Nephron progenitor cell (in vitro differentiated cells): ENCODE measurements at places on chromosomes 1 and 21.

- peak overlapping the region; percentile 76 for H3K4me3 ChIP-seq
- H3K36me3 ChIP-seq = peaks cover 14% of the 10 kb centered on the region
- H3K27me3 ChIP-seq = peaks cover 28% of the 10 kb centered on the region
- H3K27ac ChIP-seq = no peak overlapping the region
- H3K4me1 ChIP-seq = peaks cover 24% of the 10 kb centered on the region
Observed at GRCh38 chr1:158149577-158150269, 31.0 kb upstream of the CD1D start.

GRCh38 chr1:172497230-172497629 is 35.7 kb upstream of the SUCO start:
- H3K4me1 ChIP-seq = peaks cover 75% of the 10 kb centered on the region
- H3K27ac ChIP-seq = peak overlapping the region; percentile 96
- peak overlapping the region; percentile 52 for H3K4me3 ChIP-seq
- no peaks in the 10 kb centered on the region for H3K36me3 ChIP-seq
- no peaks in the 10 kb centered on the region for H3K27me3 ChIP-seq

GRCh38 chr1:115295904-115296696 is 41.9 kb downstream of the NGF start:
- H3K27ac ChIP-seq = no peak overlapping the region
- no peaks in the 10 kb centered on the region for H3K27me3 ChIP-seq
- DNase-seq = no peak
- peaks cover 31% of the 10 kb centered on the region for H3K4me1 ChIP-seq
- no peak overlapping the region for H3K4me3 ChIP-seq
- H3K36me3 ChIP-seq = no peaks in the 10 kb centered on the region

DNA sequence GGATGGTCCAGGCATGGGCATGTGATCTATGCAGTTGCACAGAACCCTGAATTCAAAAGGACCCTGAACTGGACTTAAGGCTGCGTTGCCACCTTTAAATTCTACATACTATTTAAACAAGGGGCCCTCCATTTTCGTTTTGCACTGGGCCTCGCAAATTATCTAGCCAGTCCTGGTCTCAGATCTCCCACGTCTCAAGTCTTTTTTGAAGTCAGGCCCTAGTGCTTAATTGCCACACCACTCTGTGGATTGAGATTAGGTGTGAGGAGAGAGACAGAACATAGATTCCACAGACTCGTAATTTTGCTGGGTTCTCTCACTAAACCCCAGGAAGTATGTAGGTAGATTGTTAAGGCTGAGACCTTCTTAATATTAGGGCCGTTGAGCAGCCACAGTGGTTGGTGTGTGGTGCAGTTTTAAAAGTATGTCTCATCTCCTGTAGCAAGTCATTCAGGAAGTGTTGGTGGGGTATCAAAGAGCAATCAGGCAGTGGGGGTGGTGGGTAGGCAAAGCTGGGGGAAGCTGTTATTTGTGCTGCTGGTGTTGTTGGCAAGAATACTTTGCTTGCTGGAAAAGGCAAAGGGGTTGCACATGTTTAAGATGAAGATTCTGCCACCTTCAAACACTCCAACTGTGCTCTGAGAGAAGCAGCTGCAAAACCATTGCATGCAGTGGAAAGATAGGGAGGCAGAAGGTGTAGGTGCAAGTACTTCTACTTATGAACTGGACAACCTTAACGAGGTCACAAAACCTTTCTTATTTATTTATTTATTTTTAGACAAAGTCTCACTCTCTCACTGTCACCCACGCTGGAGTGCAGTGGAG is 11.2 kb downstream of the CD84 start:
- peaks cover 5% of the 10 kb centered on the region for H3K4me1 ChIP-seq
- no peak overlapping the region for H3K27ac ChIP-seq

GRCh38 chr1:157163273-157164127 is 25.3 kb upstream of the ETV3 start:
- no peak overlapping the region for H3K4me3 ChIP-seq
- DNase-seq = peak; percentile 90
- H3K27ac ChIP-seq = no peak overlapping the region
- peaks cover 31% of the 10 kb centered on the region for H3K4me1 ChIP-seq

DNA sequence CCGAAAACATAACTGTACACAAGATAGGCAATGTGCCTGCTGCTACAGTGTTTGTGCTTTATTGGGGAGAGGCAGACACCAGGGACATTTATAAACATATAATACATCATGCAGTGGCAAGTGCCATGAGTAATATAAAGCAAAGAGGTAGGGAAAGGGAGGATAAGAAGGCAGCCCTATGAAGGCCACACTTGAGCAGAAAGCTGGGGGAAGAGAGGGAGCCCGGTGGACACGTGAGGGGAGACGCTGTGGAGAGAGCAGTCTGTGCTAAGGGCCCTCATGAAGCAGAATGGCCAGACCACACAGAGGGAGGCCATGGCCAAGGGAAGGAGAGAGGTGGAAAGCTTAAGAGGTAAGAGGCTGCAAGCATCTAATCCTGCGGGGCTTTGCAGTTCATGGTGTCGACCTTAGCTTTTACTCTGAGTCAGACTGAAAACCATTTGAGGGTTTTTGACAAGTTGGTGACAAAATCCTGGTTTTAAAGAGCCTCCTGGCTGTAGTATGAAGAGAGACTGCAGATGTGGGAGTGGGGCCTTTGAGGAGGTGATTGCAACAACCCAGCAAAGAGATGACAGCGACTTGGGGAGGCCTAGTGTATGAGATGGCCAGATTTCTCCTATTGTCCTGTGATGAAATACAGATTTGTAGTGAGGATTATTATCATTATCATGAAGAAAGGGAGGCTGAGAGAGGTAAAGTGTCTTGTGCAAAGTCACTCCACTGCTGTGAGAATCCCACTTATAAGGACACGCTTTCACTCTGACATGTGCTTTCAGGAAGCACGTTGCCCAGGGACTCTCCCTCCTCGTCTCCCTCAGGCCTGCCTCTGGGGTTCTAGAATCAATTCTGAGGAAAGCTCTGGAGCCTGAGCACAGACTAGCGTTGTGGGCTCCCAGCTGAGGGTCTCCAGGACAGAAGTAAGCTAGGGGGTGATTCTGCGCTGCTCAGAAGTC is 192.9 kb downstream of the RHOU start:
- no peak overlapping the region for H3K27ac ChIP-seq
- peaks cover 6% of the 10 kb centered on the region for H3K27me3 ChIP-seq
- H3K36me3 ChIP-seq = peaks cover 33% of the 10 kb centered on the region
- H3K4me1 ChIP-seq = peaks cover 26% of the 10 kb centered on the region

DNA sequence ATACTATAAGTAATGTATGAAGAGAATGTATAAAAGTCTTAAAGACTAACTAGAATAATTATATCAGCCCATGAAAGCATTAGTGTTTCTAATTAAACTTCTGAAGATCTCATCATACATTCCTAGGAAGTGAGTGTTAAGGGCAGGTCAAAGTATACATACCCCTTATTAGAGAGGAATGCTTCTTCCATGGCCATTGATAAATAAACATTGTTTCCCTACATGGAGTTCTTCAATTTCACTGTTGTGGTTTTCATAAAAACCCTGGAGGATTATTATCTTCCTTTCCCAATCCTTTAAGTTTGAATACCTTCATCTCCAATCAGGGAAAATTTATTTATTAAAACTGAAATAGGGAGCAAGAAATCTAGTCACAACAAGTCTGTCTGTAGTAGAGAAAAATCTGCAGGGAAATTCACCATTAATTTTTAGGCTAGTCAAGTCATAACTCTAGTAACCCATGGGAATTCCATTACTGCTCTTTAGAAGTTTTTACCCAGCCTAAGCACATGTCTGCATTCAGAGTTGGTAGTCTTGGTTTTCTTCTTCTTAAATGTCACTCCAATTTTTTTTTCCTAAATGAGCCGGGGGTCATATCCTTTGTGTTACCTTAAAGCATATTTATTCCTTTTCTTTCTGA is 147.0 kb downstream of the TNFSF18 start:
- H3K27ac ChIP-seq = no peak overlapping the region
- H3K4me1 ChIP-seq = no peaks in the 10 kb centered on the region
- peaks cover 17% of the 10 kb centered on the region for H3K27me3 ChIP-seq

DNA sequence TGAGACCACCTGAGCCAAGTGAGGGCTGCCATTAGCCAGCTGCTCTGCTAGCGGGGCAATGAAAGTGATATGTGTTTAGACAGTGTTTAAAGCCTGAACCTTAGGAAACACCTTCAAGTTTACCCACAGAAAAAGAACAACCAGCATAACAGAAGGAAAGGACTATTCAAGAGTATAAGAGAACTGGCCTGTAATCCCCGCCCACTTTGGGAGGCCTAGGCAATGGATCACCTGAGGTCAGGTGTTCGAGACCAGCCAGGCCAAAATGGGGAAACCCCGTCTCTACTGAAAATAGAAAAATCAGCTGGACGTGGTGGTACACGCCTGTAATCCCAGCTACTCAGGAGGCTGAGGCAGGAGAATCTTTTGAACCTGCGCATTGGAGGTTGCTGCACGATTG is 149.4 kb downstream of the PCP4 start:
- H3K4me1 ChIP-seq = no peaks in the 10 kb centered on the region
- H3K4me3 ChIP-seq = no peak overlapping the region
- DNase-seq = no peak
- no peak overlapping the region for H3K27ac ChIP-seq
- H3K36me3 ChIP-seq = peaks cover 6% of the 10 kb centered on the region

GRCh38 chr1:53371851-53372250 is 44.0 kb upstream of the LRP8 start:
- no peak overlapping the region for H3K4me3 ChIP-seq
- H3K36me3 ChIP-seq = no peaks in the 10 kb centered on the region
- H3K27me3 ChIP-seq = peaks cover 18% of the 10 kb centered on the region
- peaks cover 35% of the 10 kb centered on the region for H3K4me1 ChIP-seq

DNA sequence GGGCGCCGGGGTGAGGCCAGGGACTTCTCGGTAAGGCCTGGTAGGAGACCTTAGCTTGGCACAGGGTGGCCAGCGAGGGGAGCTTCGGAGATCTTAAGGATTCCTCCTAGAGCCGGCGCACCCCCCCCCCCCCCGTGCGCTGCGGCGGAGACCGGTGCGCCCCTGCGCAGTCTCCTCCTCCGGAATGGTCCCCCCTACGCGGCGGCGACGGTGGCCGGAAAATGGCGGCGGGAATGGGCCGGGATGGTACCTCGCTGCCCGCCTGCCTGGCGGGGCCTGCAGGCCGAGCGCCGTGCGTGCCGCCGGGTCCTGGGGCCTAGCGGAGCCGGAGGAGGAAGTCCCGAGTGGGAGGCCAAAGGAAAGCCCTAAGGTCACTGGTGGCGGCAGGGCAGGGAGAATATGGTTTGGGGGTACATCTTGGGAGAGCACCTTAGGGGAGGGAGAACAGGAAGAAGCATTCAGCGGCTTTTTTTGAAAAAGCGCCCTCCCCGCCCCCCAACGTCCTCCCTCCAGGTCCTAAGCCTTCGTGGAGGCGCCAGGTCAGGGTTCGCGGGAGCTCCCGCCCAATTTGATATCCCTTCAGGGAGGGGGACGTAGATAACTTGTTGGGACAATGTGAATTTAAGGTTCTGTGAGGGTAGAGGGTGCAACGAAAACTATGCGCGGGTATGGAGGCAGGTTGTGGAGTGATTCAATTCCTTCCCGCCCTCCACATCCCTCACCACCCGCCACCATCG is 429 bp downstream of the SRRM1 start:
- DNase-seq = peak; percentile 69
- H3K27ac ChIP-seq = peak overlapping the region; percentile 91
- peak overlapping the region; percentile 97 for H3K4me3 ChIP-seq
- peaks cover 37% of the 10 kb centered on the region for H3K4me1 ChIP-seq
- H3K36me3 ChIP-seq = peaks cover 34% of the 10 kb centered on the region
- H3K27me3 ChIP-seq = peaks cover 2% of the 10 kb centered on the region

DNA sequence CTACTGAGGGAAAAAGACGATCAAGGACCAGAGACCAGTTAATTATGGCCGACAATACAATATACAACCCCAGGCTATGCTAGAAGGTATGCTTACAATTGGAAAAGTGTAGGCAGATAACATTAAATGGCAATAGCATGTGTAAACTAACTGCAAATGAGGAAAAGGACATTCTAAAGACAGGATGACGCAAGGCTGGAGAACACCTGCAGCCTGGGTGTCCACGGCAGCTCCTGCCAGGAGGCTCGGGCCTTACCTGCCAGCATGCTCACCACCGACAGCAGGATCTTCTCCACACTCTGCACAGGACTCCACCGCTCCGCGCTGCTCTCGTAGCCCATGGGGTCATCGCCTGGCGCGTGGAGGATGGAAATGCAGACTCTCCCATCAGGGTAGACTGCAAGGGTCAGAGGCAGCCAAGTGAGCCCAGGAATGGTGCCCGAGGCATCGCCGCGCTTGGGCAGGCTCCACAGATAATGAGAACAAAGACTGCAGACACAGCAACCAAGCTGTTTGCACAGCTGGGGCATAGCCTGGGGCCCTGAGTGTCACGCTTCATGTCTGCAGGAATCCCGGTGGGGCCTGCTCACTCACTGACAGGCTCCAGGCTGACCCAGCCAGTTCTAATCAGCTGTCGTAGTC is 28.2 kb downstream of the UBE2G2 start:
- peaks cover 60% of the 10 kb centered on the region for H3K4me1 ChIP-seq
- no peak overlapping the region for H3K27ac ChIP-seq
- peak; percentile 64 for DNase-seq

- H3K27me3 ChIP-seq = no peaks in the 10 kb centered on the region
- H3K4me1 ChIP-seq = peaks cover 60% of the 10 kb centered on the region
- DNase-seq = no peak
- no peak overlapping the region for H3K4me3 ChIP-seq
- H3K36me3 ChIP-seq = peaks cover 55% of the 10 kb centered on the region
- H3K27ac ChIP-seq = peak overlapping the region; percentile 8
Observed at GRCh38 chr1:93662481-93663207, 19.0 kb downstream of the BCAR3 start.

DNA sequence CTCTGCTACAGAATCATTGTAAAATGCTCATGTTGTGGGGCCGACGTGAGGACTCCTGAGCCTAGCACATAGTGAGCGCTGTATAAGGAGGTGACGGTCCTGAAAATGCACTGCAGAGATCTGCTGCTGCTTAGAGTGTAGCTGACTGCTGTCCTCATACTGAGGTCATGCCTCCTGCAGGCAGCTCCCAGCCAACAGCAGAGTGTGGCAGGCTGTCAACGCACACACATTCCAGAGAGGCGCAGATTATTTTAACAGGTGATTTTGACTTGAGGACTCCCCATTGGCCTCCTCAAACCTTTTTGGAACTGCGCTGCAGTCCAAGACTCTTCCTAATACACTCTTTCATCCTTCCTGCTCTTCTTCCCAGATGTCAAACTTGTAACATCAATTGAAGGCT is 119.8 kb upstream of the KCNJ6 start:
- peaks cover 26% of the 10 kb centered on the region for H3K4me1 ChIP-seq
- H3K4me3 ChIP-seq = no peak overlapping the region
- no peaks in the 10 kb centered on the region for H3K36me3 ChIP-seq
- peaks cover 3% of the 10 kb centered on the region for H3K27me3 ChIP-seq
- no peak overlapping the region for H3K27ac ChIP-seq

- no peak overlapping the region for H3K4me3 ChIP-seq
- no peak overlapping the region for H3K27ac ChIP-seq
- peaks cover 15% of the 10 kb centered on the region for H3K4me1 ChIP-seq
- peaks cover 68% of the 10 kb centered on the region for H3K36me3 ChIP-seq
Observed at GRCh38 chr21:42002421-42002958, 7.7 kb downstream of the ZBTB21 start.
